ENCODE measurements at places on chromosomes 5 and 9.
A peak's percentile ranks its signal among the peaks of the same experiment; 100 is the strongest.

GRCh38 chr9:80369641-80370040 lies 797.9 kb downstream of the TLE4 start:
- peak; percentile 79 for DNase-seq

- DNase-seq, result peak; percentile 24
These were observed 32.1 kb upstream of the TNFSF15 start for GRCh38 chr9:114837923-114838322.

DNA sequence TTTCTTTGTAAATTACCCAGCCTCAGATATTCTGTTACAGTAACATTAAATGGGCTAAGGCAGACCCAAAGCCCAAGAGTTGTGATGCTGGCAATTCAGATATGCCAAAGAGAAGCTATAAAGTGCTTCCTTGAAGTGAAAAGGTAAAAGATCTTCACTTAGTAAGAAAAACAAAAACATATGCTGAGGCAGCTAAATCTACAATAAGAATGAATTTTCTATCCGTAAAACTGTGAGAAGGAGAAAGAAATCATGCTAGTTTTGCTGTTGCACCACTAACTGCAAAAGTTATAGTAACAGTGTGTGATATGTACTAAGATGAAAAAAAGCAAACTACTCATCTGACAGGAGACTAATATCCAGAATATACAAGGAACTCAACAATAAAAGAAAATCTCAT lies 39.9 kb downstream of the FAM114A2 start:
- no peak for DNase-seq

- DNase-seq, result no peak
These were observed 168.0 kb downstream of the KIF4B start for GRCh38 chr5:155181542-155181941.

- no peak for DNase-seq
These were observed 17.5 kb upstream of the PHF19 start for GRCh38 chr9:120894321-120895148.

GRCh38 chr9:85377731-85378289 lies 363.9 kb downstream of the AGTPBP1 start:
- no peak for DNase-seq

- peak; percentile 93 for DNase-seq
These were observed 73.8 kb upstream of the IL17B start for GRCh38 chr5:149452665-149453617.

GRCh38 chr5:138911441-138911840 lies 36.3 kb upstream of the LRRTM2 start:
- DNase-seq, result no peak

- DNase-seq, result no peak
These were observed 34.1 kb upstream of the UNC5A start for GRCh38 chr5:176776141-176776865.

- peak; percentile 43 for DNase-seq
These were observed 1.0 kb downstream of the BASP1 start for GRCh38 chr5:17218353-17219005.

GRCh38 chr5:93886098-93886806 lies 144.9 kb upstream of the POU5F2 start:
- DNase-seq, result no peak

DNA sequence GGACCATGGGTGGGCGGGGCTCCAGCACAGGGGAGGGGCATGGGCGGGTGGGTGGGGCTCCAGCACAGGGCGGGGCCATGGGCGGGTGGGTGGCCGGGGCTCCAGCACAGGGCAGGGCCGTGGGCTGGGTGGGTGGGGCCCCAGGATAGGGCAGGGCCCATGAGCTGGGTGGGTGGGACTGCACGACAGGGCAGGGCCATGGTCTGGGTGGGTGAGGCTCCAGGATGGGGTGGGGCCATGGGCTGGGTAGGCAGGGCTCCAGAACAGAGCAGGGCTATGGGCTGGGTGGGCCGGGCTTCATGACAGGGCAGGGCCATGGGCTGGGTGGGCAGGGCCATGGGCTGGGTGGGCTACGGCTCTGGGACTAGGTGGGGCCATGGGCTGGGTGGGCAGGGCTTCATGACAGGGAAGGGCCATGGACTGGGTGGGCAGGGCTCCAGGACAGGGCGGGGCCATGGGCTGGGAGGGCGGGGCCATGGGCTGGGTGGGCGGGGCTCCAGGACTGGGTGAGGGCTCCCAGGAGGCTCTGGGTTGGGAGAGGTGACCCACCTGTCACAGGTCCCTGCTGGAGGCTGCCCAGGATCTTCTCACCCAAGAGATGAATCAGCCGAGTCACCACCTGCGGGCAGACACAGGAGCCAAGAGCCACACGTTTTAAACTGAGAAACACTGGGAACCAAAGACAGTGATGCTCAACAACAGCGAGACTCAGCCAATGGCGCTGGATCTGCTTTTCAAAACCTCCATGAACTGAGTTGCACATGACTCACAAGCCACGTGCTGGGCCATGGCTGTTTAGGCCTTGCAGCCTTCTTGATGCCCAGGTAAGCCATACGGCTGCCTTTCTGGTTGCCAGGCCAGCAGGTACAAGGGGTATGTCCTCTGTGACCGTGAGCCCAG lies 33.6 kb upstream of the NSMF start:
- no peak for DNase-seq

DNA sequence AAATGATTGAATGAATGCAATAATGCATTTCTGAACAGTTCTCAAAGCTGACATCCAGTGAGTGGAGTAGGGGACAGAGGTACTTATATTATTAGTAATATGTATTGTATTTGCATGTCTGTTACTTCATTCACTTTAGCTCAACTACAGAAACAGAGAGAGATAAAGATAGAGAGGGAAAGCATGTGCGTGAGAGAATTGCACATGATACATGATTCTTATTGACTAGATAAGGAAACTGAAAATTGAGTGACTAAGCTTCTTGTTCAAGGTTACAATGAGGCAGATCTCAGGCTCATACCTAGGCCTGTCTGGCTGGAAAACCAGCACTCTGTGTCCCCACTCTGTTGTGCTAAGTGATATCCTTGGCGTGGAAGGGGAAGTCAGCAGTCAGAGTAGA lies 337.7 kb upstream of the KLF4 start:
- DNase-seq, result no peak

- DNase-seq, result no peak
These were observed 7.9 kb downstream of the SNCAIP start for GRCh38 chr5:122319897-122320296.

- no peak for DNase-seq
These were observed 8.3 kb downstream of the PAX5 start for GRCh38 chr9:37025823-37026112.

DNA sequence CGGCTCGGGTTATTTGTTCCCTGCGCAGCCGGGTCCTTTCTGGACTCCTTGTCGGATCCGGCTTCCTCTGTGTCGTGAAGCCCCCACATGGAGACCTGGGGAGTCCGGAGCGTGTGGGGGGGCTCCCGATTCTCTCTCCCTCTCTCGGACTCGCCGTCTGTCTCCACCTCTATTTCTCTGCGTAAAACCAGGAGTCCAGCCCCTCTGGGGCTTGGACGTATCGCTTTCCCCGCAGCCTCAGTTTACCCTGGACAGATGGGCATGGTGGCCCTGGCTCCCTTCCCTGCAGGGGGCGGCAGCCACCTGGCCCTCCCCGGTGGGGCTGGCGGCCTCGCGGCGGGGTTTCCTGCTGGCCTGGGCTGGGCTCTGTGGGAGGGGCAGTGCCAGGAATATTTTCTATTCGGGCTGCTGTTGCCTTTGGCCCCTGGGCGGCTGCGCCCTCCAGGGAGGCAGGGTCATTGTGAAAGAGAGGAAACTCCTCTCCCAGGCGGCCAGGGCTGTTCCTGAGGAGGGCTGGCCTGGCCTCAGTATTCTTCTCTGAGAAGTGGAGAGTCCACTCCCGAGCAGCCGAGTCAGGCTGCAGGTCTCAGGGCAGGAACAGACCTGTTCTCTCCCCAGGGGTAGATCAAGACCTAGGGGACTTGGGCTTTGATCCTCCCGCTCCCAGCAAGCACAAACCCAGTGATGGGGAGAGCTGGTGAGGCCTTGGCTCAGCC lies 665 bp downstream of the ASS1 start:
- DNase-seq, result peak; percentile 60

DNA sequence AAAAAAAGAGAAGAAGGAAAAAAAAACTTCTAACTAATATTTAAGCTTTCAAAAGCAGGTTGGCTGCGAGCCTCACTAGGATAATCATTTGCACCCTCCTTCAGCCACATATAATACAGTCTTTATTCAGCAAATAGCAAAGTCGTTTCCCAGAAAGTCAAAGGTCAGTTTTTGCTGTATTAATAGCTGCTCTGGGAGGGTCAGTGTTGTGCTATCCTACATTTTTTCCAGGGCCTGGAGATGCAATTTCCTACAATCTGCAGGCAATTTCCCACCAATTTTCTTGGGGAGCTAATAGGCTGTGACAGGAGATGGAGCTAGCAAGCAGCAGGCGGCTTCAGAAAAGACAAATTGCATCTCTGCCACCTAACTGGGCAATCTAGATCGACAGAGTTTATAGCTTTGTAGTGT lies 136.8 kb downstream of the TLE1 start:
- DNase-seq, result no peak

- DNase-seq, result no peak
These were observed 197.7 kb downstream of the MCTP1 start for GRCh38 chr5:95086927-95087815.

GRCh38 chr9:107681988-107682387 lies 192.4 kb upstream of the KLF4 start:
- DNase-seq, result no peak

- no peak for DNase-seq
These were observed 97.1 kb upstream of the APC start for GRCh38 chr5:112640546-112640945.

DNA sequence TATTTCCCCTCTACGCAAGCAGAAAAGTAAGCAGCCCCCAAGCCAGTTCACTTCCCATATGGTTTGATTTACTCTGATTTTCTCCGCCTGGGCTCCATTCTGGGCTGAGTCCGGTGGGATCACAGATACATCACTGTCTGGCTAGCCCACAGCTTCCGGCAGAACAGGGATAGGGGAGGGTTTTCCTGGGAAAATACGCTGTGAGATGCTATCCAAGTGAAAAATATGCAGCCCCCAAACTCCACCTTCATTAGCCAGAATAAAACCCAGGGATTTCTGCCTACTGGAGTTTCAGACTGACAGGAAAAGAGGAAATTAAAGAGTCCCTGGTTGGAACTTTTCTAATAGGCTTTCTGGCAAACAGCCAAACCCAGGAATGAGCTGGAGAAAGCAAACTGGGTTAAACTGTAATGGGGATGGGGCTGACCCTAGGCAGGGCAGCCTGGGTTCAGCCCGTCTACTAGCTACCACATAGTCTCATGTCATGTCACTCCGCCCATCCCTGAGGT lies 16.9 kb upstream of the NIPAL4 start:
- no peak for DNase-seq

GRCh38 chr5:36346896-36347690 lies 45.4 kb upstream of the RANBP3L start:
- DNase-seq, result no peak

GRCh38 chr5:124195411-124195810 lies 551.0 kb downstream of the ZNF608 start:
- no peak for DNase-seq

GRCh38 chr5:40774623-40775022 lies 18.9 kb upstream of the TTC33 start:
- DNase-seq, result no peak

DNA sequence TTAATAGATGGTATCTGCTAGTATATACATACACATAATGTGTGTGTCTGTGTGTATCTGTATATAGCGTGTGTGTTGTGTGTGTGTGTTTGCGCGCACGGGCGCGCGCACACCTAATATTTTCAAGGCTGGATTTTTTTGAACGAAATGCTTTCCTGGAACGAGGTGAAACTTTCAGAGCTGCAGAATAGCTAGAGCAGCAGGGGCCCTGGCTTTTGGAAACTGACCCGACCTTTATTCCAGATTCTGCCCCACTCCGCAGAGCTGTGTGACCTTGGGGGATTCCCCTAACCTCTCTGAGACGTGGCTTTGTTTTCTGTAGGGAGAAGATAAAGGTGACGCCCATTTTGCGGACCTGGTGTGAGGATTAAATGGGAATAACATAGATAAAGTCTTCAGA lies 757 bp downstream of the FXN start:
- DNase-seq, result peak; percentile 24

GRCh38 chr9:136903041-136903554 lies 16.8 kb downstream of the TRAF2 start:
- no peak for DNase-seq

DNA sequence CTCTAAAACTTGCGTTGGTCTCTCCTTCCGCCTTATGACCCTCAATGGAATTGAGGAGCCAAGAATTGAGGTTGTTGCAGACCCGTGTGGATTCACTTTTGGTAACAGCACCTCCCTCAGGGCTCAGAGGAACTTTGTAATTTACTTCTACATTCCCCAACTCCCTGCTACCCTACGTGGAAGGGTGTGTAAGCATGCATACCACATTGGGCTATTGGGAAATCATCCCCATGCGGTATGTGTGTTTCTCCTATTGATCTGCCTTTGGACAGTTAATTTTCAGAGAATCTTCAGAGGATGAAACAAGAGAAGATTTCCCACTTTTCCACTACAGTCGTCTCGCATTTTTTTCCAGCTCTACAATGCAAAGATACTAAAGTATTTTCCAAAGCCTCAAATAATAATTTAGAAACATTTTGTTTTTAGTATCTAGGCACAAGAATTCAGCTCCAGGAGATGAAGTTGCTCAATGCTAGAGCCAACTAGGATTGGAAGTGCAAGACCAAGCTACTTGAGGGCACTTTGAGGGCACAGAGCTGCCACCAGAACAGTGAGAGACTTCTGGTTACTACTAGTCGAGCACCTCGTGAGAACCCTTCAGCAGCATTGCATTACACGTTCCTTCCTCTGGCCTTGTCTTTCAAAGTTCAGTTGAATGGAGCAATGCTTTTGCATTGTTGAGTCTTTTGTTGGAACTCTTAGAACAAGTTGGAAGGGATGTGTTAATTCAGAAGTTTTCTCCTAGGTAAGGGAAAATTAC lies 3.4 kb downstream of the C1QTNF3 start:
- DNase-seq, result no peak

GRCh38 chr5:158968150-158968549 lies 131.6 kb downstream of the EBF1 start:
- no peak for DNase-seq

DNA sequence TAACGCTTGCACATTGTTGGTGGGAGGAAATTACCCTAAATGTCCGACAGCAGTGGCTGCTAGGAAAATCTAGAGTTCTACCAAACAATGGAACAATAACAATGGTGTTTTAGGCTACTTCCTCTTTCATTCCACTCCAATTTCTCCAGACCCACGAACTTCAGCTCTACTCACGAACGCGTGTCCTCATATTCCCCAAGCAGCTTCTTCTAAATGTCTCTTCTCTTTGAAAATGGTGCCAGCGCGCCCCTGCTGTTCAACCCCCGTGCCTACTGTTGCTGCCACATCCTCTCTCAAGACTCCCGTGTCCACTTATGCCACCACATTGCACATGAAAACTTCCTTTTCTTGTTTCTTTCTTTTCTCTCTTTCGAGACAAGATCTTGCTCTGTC lies 25.6 kb downstream of the OR2V2 start:
- peak; percentile 72 for DNase-seq

DNA sequence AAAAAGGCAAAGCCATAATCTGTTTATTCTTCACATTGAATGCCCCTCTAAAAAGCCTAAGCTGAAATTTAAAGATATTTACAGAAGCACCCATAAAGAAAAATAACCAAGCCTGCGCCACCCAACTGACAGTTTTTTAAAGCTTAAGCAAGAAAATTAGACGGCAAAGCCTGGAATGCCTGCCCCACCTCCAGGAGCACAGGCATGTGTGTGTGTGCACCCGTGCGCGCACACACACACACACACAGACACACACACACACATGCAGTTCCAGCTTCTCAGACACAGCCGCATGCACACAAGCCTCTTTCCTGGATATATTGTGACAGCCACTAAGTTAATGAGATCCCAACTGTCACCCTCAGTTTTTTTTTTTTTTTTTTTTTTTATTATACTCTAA lies 88.2 kb downstream of the FRMD3 start:
- DNase-seq, result no peak

GRCh38 chr5:24831989-24832388 lies 187.2 kb upstream of the CDH10 start:
- no peak for DNase-seq

All from epithelial cell of esophagus (primary cell).